Sciatic nerve (tissue), 2 donors: ENCODE measurements at places on chromosomes 4 and X.

DNA sequence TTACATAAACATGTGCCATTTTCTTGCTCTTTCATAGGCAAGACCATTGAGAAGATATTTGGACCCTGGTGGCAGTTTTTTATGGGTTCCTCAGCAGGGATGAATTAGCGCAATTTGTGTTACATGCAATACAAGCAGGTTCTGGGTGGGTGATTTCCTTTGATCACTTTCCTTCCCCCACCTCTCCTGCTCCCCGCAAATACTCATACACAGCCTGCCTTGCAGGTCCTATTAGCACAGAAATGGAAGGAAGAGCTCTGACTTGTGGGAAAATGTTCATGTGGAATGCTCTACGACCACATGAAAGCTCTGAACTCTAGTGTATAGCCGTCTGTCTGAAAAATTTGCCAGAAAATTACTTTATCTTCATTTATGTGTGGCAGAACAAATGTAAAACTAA is 361.0 kb upstream of the FAT1 start:
- no peak for DNase-seq

- no peak for DNase-seq
Measured at GRCh38 chr4:66568431-66568830, 898.1 kb upstream of the EPHA5 start.

GRCh38 chrX:97987979-97988378 is 1104.3 kb downstream of the RPA4 start:
- DNase-seq = no peak

DNA sequence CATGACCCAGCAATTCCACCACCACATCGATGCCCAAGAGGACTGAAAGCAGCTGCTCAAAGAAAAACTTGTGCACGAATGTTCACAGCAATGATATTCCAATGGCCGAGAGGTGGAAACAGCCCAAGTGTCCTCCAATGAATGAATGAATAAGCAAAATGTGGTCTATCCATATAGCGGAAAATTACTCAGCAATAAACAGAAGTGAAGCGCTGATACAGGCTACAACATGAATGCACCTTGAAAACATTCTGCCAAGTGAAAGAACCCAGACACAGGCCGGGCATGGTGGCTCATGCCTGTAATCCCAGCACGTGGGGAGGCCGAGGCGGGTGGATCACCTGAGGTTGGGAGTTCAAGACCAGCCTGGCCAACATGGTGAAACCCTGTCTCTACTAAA is 5.2 kb upstream of the SLC2A9 start:
- no peak for DNase-seq

GRCh38 chr4:112567536-112567935 is 51.6 kb upstream of the NEUROG2 start:
- DNase-seq = no peak
